ENCODE measurements at places on chromosomes 2 and 18.

DNA sequence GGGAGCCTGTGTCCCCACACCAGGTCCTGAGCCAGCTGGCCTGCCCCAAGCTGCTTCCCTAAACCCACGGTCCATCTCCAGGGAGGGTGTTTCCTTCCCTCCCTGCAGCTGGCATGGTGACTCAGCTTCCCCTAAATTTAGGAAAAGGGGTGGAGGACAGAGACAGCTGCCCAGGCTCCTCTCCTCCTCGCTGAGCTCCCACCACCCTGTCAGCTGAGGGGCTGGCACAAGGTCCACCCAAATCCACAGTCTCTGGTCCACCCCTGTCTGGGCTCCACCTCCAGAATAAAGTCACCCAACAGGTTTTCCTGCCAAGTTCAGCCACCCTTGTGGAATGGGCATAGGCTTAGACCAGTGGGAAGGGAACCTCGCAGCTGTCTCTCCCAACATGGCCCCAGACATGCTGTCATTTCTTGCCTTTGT lies 156.5 kb downstream of the TNS1 start:
- no peaks in the 10 kb centered on the region for H3K4me1 ChIP-seq
- H3K27me3 ChIP-seq = no peaks in the 10 kb centered on the region
- no peak overlapping the region for H3K27ac ChIP-seq

DNA sequence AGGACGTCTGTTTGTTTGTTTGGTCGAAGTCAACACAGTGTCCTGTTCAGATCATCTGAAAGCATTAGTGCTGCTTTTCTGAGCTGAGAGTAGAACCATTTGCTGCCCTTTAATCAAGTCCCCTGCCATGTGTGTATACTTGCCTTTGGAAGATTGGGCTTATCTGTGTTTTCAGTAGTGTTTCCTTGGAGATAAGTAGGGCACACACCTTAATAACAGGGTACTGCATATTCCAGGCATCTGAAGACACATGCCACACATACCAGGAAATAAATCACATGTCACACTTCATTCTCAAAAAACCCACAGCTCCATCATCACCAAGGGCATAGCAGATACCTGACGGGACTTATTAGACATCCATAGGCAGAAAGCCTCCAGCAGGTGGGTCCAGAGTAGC lies 157.4 kb downstream of the SOX11 start:
- peaks cover 25% of the 10 kb centered on the region for H3K4me1 ChIP-seq
- DNase-seq = no peak
- H3K36me3 ChIP-seq = no peaks in the 10 kb centered on the region
- peaks cover 18% of the 10 kb centered on the region for H3K27me3 ChIP-seq

DNA sequence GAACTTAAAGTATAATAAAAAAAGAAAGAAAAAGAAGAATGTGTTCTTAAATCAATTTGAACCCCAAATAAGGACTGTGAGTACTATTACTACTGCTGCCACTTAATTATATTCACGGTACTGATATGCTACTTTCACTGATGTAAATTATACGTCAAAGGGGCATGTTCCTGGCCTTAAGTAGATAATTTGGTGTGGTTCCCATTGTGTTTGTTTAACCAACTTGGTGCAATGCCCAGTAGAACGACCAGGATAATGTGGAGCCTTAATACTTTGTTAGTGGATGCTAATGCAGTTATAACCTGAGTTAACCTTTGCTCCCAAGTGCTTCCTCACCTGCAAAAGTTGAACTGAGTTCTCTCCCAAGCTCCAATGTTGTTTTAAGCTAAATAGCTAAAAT lies 142.0 kb downstream of the NR4A2 start:
- peak overlapping the region; percentile 73 for H3K27ac ChIP-seq
- peaks cover 14% of the 10 kb centered on the region for H3K36me3 ChIP-seq
- DNase-seq = no peak
- no peaks in the 10 kb centered on the region for H3K27me3 ChIP-seq
- H3K4me3 ChIP-seq = no peak overlapping the region
- peaks cover 38% of the 10 kb centered on the region for H3K4me1 ChIP-seq

- H3K4me3 ChIP-seq = no peak overlapping the region
- H3K27me3 ChIP-seq = no peaks in the 10 kb centered on the region
- H3K36me3 ChIP-seq = no peaks in the 10 kb centered on the region
- DNase-seq = no peak
- H3K27ac ChIP-seq = no peak overlapping the region
These were observed 100.0 kb upstream of the CXCR4 start for GRCh38 chr2:136217996-136218395.

DNA sequence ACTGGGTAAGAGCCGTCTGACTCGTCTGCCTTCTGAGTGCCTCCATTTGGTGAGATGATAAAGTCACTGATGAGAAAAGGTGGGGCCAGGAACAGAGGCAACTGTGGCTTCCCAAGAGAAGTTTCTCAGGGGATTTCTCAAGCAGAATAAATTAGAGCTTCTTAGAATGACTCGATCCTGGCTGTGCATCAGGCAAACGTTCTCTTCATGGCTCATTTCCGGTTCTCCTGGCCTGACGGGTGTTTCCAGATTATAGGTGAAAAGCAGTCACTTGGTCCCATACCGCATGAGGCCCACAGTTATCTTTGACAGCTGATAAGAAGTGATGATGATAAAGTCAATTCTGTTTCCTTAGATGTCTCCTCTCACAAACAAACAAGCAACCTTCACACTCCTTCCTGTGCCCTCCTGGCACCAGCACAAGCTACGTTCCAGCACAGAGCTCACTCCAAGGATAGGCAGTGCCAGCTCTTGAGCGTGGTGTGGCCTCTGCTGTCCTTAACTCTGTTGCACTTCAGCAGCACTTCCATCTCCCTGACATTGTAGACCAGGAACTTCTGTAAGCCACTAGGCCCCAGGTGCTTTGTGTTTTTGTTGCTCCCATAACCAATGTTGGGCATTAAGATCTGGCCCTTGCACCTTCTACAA lies 37.8 kb upstream of the KCNF1 start:
- no peaks in the 10 kb centered on the region for H3K36me3 ChIP-seq
- H3K4me3 ChIP-seq = no peak overlapping the region
- no peaks in the 10 kb centered on the region for H3K4me1 ChIP-seq
- DNase-seq = no peak
- H3K27me3 ChIP-seq = peaks cover 15% of the 10 kb centered on the region

GRCh38 chr2:210162466-210163124 lies 8.6 kb downstream of the KANSL1L start:
- no peak overlapping the region for H3K4me3 ChIP-seq
- DNase-seq = no peak
- H3K27ac ChIP-seq = peak overlapping the region; percentile 58
- peaks cover 21% of the 10 kb centered on the region for H3K4me1 ChIP-seq

GRCh38 chr2:74119912-74120825 lies 27.5 kb downstream of the BOLA3 start:
- DNase-seq = no peak
- H3K4me3 ChIP-seq = peak overlapping the region; percentile 69
- peaks cover 3% of the 10 kb centered on the region for H3K36me3 ChIP-seq
- no peaks in the 10 kb centered on the region for H3K4me1 ChIP-seq
- H3K27ac ChIP-seq = no peak overlapping the region
- H3K27me3 ChIP-seq = peaks cover 17% of the 10 kb centered on the region

- no peaks in the 10 kb centered on the region for H3K36me3 ChIP-seq
- no peak overlapping the region for H3K4me3 ChIP-seq
- no peaks in the 10 kb centered on the region for H3K4me1 ChIP-seq
- no peak overlapping the region for H3K27ac ChIP-seq
- no peak for DNase-seq
These were observed 233.7 kb upstream of the CWC22 start for GRCh38 chr2:180240774-180241173.

DNA sequence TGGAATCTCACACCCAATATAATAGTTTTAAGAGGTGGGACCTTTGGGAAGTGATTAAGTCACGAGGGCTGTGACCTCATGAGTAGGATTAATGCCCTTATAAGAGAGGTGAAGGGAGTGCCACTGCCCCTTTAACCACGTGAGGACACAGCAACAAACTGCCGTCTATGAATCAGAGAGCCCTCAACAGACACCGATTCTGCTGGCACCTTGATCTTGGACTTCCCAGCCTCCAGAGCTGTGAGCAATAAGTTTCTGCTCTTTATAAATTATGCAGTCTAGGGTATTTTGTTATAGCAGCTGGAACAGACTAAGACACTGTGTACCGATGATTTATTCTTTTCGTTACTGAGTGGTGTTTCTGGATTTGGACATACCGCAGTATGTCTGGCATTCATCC lies 56.2 kb downstream of the RRM2 start:
- no peaks in the 10 kb centered on the region for H3K4me1 ChIP-seq
- DNase-seq = no peak
- no peaks in the 10 kb centered on the region for H3K36me3 ChIP-seq

GRCh38 chr2:33786881-33787280 lies 187.8 kb upstream of the FAM98A start:
- H3K27ac ChIP-seq = no peak overlapping the region
- H3K36me3 ChIP-seq = no peaks in the 10 kb centered on the region
- H3K4me1 ChIP-seq = no peaks in the 10 kb centered on the region
- no peak for DNase-seq
- H3K27me3 ChIP-seq = no peaks in the 10 kb centered on the region
- no peak overlapping the region for H3K4me3 ChIP-seq

DNA sequence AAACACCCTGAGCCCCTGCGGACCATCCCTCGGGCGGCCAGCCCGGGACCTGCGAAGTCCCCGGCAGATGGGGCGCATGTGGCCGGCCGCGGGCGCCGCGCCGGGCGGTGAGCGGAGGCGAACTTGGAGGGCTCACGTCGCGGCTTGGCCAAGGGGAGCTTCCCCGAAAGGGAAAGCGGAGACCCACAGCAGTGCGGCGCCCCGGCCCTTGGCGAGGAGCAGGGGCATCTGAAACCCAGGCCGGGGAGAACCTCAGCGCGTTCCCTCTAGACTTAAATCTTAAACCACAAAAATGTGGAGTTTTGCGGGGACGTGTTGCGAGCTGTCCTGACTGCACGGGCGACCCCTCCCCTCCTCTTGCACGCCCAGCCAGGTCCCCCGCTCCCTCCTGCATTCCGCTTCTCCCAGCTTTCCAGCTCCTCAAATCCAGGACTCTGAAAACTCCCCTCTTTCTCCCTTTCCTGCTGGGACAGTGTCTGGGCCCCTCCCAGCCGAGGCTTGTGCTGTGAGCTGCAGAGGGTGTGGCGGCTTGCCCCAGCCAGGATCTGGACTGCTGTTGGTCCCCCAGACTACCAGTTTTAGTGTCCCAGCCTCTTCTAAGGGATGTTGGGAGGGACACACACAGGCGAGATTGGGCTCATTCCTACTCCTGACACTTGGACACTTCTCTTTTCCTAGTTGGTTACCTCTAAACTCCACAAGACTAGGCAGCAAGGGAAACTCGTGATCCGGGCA lies 1.3 kb downstream of the FMNL2 start:
- DNase-seq = peak; percentile 19
- H3K4me1 ChIP-seq = peaks cover 32% of the 10 kb centered on the region
- H3K27me3 ChIP-seq = peaks cover 14% of the 10 kb centered on the region
- peak overlapping the region; percentile 99 for H3K4me3 ChIP-seq
- H3K36me3 ChIP-seq = no peaks in the 10 kb centered on the region

DNA sequence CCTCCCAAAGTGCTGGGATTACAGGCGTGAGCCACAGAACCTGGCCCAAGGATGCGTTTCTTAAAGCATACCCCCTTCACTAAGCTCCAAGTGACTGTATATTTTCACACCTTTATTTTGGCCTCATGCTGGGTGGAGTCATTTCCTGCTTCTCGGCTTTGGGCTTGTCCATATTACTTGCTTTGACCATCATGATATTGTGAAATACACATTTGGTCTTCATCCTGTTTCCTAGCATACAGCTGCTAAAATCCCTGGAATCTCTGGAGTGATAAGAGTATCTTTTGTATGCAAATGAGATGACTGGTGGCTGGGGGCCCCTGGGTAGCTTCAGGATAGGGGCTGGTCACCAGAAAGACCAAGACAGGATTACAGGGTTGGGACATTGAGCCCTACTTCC lies 17.6 kb upstream of the COLEC12 start:
- peaks cover 5% of the 10 kb centered on the region for H3K4me1 ChIP-seq
- no peaks in the 10 kb centered on the region for H3K27me3 ChIP-seq
- DNase-seq = no peak
- no peak overlapping the region for H3K4me3 ChIP-seq

- H3K4me1 ChIP-seq = peaks cover 1% of the 10 kb centered on the region
- no peak overlapping the region for H3K4me3 ChIP-seq
- no peak for DNase-seq
- no peak overlapping the region for H3K27ac ChIP-seq
- H3K27me3 ChIP-seq = peaks cover 13% of the 10 kb centered on the region
- H3K36me3 ChIP-seq = no peaks in the 10 kb centered on the region
These were observed 475.6 kb upstream of the HS6ST1 start for GRCh38 chr2:128794285-128794684.

- H3K36me3 ChIP-seq = peaks cover 9% of the 10 kb centered on the region
- H3K27ac ChIP-seq = peak overlapping the region; percentile 67
- no peak overlapping the region for H3K4me3 ChIP-seq
- no peak for DNase-seq
- H3K4me1 ChIP-seq = peaks cover 42% of the 10 kb centered on the region
These were observed 22.2 kb downstream of the SKA1 start for GRCh38 chr18:50397023-50397422.

DNA sequence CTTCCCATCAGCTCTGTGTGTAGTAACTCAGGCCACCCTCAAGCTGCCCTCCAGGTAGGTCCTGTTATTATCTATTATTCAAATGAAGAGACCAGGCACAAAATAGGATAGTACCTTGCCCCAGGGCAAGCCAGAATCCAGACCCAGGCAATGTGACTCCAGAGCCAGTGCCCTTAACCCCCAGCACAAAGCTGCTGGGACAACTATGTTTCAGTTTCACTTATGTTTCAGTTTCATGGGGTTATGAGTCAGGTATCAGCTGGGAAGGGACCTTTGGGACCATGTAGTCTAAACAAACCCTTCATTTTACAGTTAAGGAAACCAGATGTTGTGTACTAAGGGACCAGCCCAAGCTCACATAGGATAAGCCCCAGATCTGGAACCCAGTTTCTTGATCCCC lies 10.0 kb downstream of the HK2 start:
- no peak for DNase-seq
- no peaks in the 10 kb centered on the region for H3K27me3 ChIP-seq
- H3K4me1 ChIP-seq = peaks cover 33% of the 10 kb centered on the region
- no peak overlapping the region for H3K4me3 ChIP-seq
- peaks cover 2% of the 10 kb centered on the region for H3K36me3 ChIP-seq

DNA sequence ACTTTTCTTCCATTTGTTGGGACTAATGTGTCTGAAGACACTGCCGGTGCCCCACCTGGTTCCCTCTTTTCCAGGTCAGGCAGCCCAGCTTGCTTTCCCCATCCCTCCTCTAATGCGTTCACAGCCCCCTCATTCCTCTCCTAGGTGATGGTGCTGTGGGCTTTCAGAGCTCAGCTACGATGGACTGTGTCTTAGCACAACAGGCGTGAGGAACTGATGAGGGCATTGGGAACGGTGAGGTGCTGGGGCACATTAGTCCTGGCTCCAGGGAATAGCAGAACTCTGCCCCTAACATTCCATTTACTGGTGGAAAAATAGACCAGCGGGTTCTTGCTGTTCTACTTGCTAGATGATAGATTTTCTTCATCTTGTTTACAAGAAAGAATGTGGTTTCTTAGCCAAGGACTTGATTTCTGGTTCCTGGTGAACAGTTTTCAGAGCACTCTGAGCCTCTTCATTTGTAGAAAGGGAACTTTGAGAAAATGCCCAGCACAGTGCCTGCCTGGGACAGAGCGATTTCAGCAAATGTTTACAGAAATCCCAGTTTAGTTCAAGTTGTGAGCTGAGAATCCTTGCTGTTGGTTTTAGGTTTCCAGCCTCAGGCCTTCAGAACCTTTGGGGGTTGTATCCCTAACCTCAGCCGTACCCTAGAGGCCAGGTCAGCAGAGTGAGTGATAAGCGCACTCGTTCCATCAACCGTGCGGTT lies 42.5 kb downstream of the LDLRAD4 start:
- no peak overlapping the region for H3K4me3 ChIP-seq
- no peak overlapping the region for H3K27ac ChIP-seq
- H3K36me3 ChIP-seq = no peaks in the 10 kb centered on the region
- no peaks in the 10 kb centered on the region for H3K4me1 ChIP-seq
